ENCODE measurements at places on chromosomes 2 and 18. TPM values are rescaled to one million over a fixed set of nuclear protein-coding genes. Genes with fewer than 3 reads are reported as not detected.
A peak's percentile ranks its signal among the peaks of the same experiment; 100 is the strongest.

The UPP2 gene
- not detected for total RNA-seq

- H3K36me3 ChIP-seq = no peaks in the 10 kb centered on the region
- H3K27me3 ChIP-seq = peaks cover 4% of the 10 kb centered on the region
- H3K4me3 ChIP-seq = no peak overlapping the region
Observed at GRCh38 chr2:223075301-223076270, 23.6 kb downstream of the KCNE4 start.

- H3K27me3 ChIP-seq = peaks cover 13% of the 10 kb centered on the region
- DNase-seq = peak; percentile 85
- peaks cover 10% of the 10 kb centered on the region for H3K36me3 ChIP-seq
- peaks cover 20% of the 10 kb centered on the region for H3K4me1 ChIP-seq
- H3K27ac ChIP-seq = peak overlapping the region; percentile 60
Observed at GRCh38 chr2:241443486-241444223, 64.7 kb downstream of the STK25 start.

- no peaks in the 10 kb centered on the region for H3K4me1 ChIP-seq
- no peak for DNase-seq
- no peaks in the 10 kb centered on the region for H3K36me3 ChIP-seq
- no peaks in the 10 kb centered on the region for H3K27me3 ChIP-seq
Observed at GRCh38 chr2:17979707-17980106, 101.2 kb downstream of the KCNS3 start.

- H3K4me1 ChIP-seq = no peaks in the 10 kb centered on the region
- no peaks in the 10 kb centered on the region for H3K36me3 ChIP-seq
- peaks cover 9% of the 10 kb centered on the region for H3K27me3 ChIP-seq
Observed at GRCh38 chr18:573385-573784, 6.8 kb upstream of the CETN1 start.

DNA sequence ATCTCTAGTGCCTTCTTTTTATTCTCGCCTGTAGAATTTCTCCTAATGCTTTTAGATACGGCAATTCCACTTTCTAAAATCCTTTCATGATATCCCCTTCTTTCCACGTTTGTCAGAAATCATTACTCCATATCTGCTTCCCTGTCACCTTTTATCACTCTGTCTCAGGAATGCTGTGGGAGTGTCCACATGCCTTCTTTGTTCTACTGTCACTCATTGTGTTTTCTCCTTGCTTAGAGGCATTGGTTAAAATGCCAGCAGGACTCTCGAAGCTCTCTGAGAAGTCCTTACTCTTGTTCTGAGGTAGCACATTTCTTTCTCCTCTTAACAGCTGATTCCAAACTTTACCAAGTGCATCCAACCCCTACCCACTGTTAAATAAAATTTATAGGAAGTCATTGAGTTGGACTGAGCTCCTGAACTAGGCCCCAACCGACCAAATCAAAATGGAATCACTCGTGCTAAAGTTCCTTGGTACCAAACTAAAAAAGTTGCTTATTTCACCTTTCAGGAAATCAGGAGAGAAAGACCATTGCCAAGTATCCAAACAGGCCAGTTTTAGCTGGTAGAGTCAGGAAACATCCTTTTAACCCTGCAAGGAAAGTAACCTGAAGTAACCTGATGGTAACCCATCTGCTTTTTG, 10.6 kb upstream of the GALNT5 start:
- no peaks in the 10 kb centered on the region for H3K27me3 ChIP-seq
- DNase-seq = no peak
- H3K4me1 ChIP-seq = no peaks in the 10 kb centered on the region
- no peaks in the 10 kb centered on the region for H3K36me3 ChIP-seq

The BBS5 gene
- 3.2 TPM for total RNA-seq

DNA sequence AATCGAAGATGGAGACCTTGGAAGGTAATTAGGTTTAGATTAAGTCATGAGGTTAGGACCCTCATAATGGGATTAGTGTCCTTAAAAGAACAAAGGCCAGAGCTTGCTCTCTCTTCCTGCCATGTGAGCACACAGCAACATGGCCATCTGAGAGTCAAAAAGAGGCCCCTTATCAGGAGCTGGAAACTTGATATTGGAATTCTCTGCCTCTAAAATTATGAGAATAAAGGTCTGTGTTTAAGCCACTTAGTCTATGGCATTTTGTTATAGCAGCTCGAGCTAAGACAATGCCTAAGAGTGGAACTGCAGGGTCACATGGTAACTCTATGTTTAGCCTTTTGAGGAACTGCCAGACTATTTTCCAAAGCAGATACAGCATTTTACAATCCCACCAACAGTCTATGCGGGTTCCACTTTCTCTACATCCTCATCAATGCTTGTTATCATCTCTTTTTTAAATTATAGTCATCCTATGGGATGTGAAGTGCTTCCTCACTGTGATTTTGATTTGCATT, 42.4 kb downstream of the THADA start:
- H3K4me3 ChIP-seq = no peak overlapping the region
- no peak for DNase-seq
- no peak overlapping the region for H3K27ac ChIP-seq
- no peaks in the 10 kb centered on the region for H3K27me3 ChIP-seq
- H3K4me1 ChIP-seq = peaks cover 1% of the 10 kb centered on the region

The KANSL1L gene
- 10.2 TPM for total RNA-seq

The C1QL2 gene
- total RNA-seq = not detected

DNA sequence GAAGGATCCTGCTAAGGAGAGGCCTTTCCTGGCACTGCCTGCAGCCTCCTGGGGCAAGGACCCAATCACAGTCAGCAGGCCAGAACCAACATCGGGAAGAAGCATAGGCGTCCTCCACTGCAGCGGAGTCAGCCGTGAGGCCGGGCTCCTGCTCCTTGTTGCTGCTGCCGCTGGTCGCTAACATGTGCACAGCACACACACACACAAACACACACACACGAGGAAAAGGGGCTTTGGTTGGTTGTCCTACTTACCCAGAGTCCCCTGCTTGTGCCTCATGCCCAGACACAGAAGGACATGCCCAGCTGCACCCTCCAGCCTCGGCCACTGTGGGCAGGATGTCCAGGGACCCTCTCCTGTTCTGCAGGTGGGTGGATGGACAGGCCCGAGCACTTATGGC, 209.4 kb downstream of the GLI2 start:
- peaks cover 4% of the 10 kb centered on the region for H3K4me1 ChIP-seq
- H3K4me3 ChIP-seq = no peak overlapping the region
- no peak overlapping the region for H3K27ac ChIP-seq

GRCh38 chr2:85318222-85319074, 9.3 kb downstream of the TGOLN2 start:
- peaks cover 49% of the 10 kb centered on the region for H3K4me1 ChIP-seq
- H3K27me3 ChIP-seq = no peaks in the 10 kb centered on the region
- H3K4me3 ChIP-seq = peak overlapping the region; percentile 30
- H3K27ac ChIP-seq = peak overlapping the region; percentile 17

- peaks cover 7% of the 10 kb centered on the region for H3K27me3 ChIP-seq
- H3K4me3 ChIP-seq = no peak overlapping the region
- H3K4me1 ChIP-seq = no peaks in the 10 kb centered on the region
- DNase-seq = no peak
- no peaks in the 10 kb centered on the region for H3K36me3 ChIP-seq
- H3K27ac ChIP-seq = no peak overlapping the region
Observed at GRCh38 chr2:126932966-126933710, 34.4 kb downstream of the TEX51 start.

Measured in activated naive CD8-positive, alpha-beta T cell treated with anti-CD3 and anti-CD28 coated beads, Interleukin-2, amount 10 ng/mL, durations not matched to agents 7 days and 5 days (primary cell).